ENCODE measurements at places on chromosomes 12 and 14. TPM values are rescaled to one million over a fixed set of nuclear protein-coding genes. Genes with fewer than 3 reads are reported as not detected.
A peak's percentile ranks its signal among the peaks of the same experiment; 100 is the strongest.

- DNase-seq: no peak
Observed at GRCh38 chr14:100906420-100906819, 2.9 kb upstream of the RTL1 start.

DNA sequence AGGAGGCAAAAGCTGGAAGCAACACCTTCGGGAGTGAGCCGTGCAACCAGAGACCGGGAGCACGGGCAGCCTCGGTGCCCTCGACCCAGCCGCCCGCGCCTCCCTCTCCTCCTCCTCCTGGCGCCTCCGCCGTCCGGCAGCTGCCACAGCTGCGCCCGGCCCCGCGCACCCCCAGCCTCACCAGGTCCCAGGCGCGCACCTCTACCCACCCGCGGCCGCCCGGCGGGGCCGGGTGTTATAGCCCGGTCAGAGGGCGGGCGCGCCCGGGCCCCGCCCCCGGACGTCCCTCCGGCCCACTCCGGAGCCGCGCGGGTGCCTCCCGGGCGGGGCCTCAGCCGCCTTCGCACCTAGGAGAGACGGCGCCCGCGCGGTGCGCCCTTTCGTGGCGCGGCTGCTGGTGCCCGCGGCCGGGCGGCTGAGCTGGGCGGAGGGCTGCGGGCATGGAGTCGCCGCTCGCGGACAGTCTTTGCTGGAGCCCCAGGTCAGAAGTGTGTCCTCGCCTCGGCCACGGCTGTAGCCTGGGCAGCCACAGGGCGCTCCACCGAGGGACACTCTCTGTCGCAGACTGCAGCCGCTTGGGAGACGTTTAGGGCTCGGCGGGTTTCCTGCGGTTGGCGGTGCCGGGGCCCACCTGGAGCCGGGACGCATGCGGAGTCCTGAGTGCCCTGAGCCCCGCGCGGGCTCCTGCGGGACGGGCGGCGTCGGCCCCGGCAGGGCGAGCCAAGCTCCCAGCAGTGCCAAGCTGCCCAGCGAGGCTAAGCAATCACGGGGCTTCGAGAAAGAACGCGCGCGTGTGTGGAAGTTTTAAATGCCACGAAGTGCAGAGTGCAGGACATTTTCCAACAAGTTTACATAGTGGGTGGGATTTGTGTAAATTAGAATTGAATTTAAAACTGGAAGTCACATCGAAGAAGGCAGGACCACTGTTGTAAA, at the start of gene CPM:
TSS of gene CPM (minus strand) at position 211 of the 933 bp plus-strand sequence. CDS start 334 bp downstream, outside the sequence.
- DNase-seq: peak; percentile 89

GRCh38 chr12:66693901-66694513, 15.1 kb upstream of the GRIP1 start:
- DNase-seq: no peak

GRCh38 chr12:90499795-90500194, 455.2 kb downstream of the CCER1 start:
- no peak for DNase-seq

DNA sequence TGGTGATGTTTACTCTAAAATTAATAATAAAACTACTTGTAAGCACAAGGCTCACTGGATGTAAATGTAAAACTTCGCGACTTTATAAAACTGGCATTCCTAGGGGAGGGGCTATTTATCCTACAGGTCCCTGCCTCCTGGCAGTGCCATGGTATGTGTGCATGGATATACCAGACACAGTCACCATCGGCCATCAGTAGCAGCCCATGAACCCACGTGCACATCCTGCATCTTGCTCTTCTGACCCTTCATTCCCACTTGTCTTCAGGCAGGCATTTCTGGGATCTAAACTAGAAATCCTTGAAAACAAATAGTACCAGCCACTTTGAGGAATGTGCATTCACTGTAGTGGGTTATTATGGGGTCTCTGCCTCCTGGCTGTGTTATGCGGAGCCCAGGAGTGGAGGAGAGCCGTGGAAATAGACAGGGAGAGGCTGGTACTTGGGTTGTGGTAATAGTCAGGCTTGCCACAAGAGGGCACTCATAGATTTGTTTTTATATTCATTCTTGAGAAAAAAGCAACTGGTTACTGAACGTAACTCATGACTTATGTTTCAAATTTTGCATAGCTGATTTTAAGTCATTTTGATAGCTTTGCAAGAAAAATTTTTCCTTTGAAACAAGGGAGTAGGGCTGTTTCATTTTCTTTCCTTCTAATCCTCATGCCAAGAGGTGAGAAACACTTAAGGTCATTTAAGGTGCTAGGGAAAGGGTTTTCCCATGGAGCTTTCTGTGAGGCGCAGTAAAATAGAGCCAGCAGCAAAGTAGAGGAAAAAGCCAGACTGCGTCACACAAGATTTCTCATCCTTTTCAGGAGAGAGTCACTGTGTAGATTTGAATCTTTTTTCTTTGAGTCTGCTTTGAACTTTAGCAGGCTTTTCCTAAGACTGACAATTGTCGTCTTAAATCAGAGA, 17.4 kb upstream of the GALNT16 start:
- no peak for DNase-seq

TSHR gene
- 0.29 TPM for total RNA-seq

IL23A gene
- total RNA-seq: not detected

DNA sequence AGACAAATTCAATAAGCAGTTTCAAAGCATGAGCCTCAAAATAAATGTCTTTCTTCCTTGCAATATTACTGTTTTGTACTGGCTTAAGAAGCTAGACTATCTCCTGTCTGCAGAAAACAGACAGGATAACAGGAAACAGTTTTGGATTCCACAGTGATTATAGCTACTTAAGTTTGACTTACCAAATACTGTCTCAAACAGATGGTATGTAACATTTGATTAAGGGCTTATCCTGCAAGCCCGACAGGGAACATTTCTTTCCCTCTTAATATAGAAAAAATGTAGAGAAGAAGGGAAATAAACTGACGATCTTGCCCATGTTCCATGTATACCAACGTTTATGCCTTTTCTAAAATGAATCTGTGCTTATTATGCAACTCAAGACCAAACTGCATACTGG, 179.9 kb upstream of the EEA1 start:
- no peak for DNase-seq

- DNase-seq: no peak
Observed at GRCh38 chr12:132513070-132513398, 23.1 kb downstream of the FBRSL1 start.

- no peak for DNase-seq
Observed at GRCh38 chr12:131855521-131856142, 27.4 kb downstream of the MMP17 start.

KRT78 gene
- not detected for total RNA-seq

SELPLG gene
- 5.1 TPM for total RNA-seq

CCNB1IP1 gene
- total RNA-seq: 31.1 TPM

- no peak for DNase-seq
Observed at GRCh38 chr14:82420871-82421270, 887.2 kb upstream of the SEL1L start.

- DNase-seq: peak; percentile 92
Observed at GRCh38 chr12:45729233-45730083, at the start of gene ARID2. Gene ARID2, plus strand, starts transcription at chr12:45729706. Its CDS starts 131 bp downstream, at chr12:45729837.

DNA sequence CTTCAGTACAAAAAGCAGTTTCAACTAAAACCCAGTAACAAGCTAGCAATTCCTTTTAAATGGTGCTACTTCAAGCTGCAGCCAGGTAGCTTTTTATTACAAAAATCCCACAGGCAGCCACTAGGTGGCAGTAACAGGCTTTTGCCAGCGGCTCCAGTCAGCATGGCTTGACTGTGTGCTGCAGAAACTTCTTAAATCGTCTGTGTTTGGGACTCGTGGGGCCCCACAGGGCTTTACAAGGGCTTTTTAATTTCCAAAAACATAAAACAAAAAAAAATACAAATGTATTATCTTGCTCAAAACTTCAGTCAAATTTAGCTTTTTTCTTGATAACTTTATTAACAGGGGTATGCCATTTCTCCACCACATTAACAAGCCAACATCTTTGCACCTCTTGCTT, 3.6 kb upstream of the CLEC4E start:
- peak; percentile 83 for DNase-seq

CEBPE gene
- total RNA-seq: 0.19 TPM

DNA sequence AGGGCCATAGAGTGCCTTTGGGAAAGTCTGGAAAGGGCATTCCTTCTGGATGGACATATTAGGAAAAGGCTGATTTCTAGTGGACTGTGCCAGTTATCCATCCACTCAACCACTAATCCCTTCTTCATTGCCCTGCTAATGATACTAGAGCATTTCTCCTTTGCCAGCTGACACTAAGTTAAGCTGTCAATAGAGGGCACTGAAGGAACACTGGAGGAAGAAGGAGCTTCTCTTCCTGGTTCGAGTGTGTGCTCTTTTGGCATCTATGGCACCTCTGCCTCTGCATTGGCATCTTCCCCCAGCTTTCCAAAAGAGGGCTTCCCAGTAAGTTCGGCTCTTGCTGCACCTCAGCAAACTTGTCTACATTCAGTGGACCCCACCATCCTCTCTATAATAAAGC, 165.4 kb downstream of the DERA start:
- no peak for DNase-seq

- no peak for DNase-seq
Observed at GRCh38 chr12:112759786-112760185, 31.8 kb upstream of the RPH3A start.

DNA sequence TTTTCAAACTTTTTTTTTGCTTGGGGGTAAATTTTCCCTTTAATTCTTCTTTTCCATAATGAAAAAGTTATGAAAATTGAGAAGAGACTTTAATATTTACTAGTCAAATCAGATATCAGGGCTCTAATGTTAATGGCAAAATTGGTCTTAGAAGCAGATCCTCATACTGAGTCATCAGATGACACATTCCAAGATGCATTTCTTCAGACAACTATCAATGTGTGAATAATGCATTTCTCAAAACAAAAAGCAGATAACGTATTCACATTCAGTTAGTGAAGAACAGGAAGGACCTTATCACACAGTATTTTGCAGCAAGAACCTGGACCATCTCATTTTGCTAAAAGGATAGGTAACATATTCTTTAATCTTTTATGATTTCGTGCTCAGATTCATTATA, 130.7 kb downstream of the GPHN start:
- DNase-seq: no peak

- no peak for DNase-seq
Observed at GRCh38 chr14:35402323-35403113, 2.0 kb downstream of the NFKBIA start.

- no peak for DNase-seq
Observed at GRCh38 chr14:69312608-69313007, 52.6 kb downstream of the GALNT16 start.

All from posterior vena cava (tissue), 2 donors.